ENCODE measurements at places on chromosomes 2 and 18. TPM values are rescaled to one million over a fixed set of nuclear protein-coding genes. Genes with fewer than 3 reads are reported as not detected.

LYPD1 gene
- polyA plus RNA-seq: 5.8 TPM

DNA sequence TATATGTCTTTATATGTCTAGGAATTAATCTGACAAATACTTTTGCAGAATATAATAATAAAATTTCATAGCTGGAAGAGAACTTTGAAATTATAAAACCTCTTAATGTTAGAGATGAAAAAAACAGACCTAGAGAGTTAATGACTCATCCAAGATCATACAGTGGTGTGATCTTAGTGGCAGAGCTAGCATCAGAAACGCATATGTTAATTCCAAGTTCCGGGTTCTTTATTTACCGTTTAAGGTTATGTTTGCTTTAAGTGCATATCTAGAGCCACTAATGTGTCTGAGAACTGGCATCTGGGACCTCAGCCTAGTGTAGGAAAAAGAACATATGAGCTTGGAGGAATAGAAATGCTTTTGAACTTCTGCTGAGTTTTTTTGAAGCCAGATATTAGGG is 24.3 kb downstream of the CERS6 start:
- no peak for DNase-seq

IRS1 gene
- polyA plus RNA-seq: 11.9 TPM

DOK6 gene
- 3.5 TPM for polyA plus RNA-seq

ZAP70 gene
- 3.4 TPM for polyA plus RNA-seq

- no peak for DNase-seq
Observed at GRCh38 chr2:62396880-62397279, 109.1 kb downstream of the TMEM17 start.

ELP2 gene
- 75.9 TPM for polyA plus RNA-seq

- DNase-seq: no peak
Observed at GRCh38 chr2:143841935-143842334, 678.0 kb downstream of the ZEB2 start.

DNA sequence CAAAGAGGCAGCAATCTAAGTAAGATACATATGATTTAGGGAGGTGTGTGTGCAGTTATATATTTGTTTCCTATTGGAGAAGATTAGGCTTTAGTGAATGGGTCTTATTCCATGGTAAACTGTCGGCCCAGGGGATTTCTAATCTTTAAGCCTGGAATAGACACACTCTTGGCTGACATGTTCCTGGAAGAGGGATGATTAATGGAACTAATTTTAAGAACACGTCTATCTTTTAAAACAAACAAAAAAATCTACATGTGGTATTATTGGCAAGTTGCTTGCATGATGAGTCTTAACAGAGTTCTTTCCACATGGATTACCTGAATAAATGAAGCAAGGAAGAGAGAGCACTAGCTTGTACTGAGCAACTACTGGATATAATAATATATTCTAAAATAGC is 114.2 kb upstream of the NT5C1B start:
- no peak for DNase-seq

GRCh38 chr2:95019572-95019971 is 5.9 kb upstream of the MAL start:
- no peak for DNase-seq

HOXD9 gene
- 7.6 TPM for polyA plus RNA-seq

COLEC12 gene
- 38.7 TPM for polyA plus RNA-seq

DNA sequence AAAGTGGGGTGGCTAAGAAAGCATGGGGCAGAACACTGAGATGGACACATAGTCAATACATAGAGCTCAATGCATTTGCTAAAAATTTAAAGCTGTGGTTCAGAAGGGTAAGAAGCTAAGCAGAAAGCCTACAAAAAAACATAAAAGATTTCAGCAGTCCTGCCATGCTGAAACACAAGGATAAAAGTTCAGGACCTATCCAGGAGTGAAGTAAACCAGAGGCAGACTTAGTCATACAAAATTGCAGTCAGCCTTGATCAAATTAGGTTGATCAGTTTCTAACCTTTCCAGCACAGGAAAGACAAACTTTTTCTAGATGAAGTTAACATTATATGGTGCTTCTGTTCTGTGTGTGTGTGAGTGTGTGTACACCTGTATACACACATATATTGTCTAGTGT is 120.8 kb upstream of the RBMS1 start:
- DNase-seq: no peak

ELOA2 gene
- not detected for polyA plus RNA-seq

LBH gene
- polyA plus RNA-seq: 17.4 TPM

DNA sequence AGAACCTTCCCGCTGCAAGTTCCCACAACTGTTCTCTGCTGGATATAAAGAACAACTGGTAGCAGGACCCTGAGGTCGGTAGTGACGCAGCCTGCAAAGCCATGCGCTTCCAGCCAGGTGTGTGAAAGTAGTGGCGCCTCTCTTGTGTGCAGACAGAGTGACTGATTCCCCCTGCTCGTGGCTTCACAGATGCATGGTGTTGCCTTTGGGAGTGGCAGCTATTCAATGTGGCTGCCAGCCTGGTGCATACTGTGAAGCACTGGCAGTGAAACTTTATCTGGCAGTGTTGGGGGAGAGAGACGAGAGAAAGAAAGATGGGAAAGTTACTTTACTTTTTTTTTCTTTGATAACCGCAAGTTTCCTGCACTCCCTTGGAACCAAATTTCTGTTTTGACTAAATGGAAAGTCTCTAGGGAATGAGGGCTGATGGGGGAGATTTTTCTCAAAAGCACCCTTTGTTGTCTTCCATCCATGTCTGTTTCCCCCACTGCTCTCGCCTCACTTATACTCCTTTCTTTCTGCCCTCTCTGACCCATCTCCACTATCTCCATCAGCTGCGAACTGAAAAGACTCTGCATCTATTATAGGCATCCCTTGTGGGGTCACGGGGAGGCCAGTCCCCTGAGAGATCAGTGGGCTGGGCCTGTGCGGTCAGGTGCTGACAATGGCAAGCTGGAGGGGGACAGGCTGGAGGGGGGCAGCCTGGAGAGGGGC is 90.0 kb upstream of the TNP1 start:
- DNase-seq: no peak

- no peak for DNase-seq
Observed at GRCh38 chr18:80126797-80127196, 17.7 kb downstream of the ADNP2 start.

TSPYL6 gene
- polyA plus RNA-seq: 0.10 TPM

GRCh38 chr2:105180491-105180972 is 61.0 kb upstream of the GPR45 start:
- no peak for DNase-seq

IMMT gene
- 77.6 TPM for polyA plus RNA-seq

SERPINB4 gene
- polyA plus RNA-seq: not detected

GRCh38 chr2:23659328-23659727 is 267.6 kb downstream of the ATAD2B start:
- DNase-seq: no peak

THADA gene
- polyA plus RNA-seq: 17.0 TPM

SPP2 gene
- not detected for polyA plus RNA-seq

DNA sequence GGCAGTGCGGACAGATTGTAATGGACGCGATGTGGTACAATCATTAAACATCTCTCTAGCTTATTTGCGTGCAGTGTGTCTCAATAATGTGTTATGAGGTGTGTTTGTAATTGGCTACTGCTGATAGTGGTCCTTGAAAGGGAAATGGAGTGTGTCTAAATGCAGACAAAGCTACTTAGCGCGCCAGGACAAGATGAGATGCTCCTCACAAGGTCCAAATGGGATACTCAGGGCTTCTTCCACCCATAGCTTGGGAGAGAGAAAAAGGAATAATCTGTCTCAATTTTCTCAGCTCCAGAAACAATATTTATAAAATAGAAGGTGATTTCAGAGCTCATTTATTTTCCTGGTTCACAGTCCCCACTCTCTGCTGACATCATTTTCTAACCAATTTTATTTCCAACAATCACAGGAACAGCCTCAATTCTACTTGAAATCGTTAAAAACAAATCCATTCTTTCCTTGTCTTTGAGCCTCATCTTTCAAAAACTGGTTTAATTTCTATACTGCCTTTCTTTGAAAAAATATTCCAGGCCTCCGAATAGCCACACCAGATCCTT is 28.5 kb downstream of the GALNT14 start:
- no peak for DNase-seq

DNA sequence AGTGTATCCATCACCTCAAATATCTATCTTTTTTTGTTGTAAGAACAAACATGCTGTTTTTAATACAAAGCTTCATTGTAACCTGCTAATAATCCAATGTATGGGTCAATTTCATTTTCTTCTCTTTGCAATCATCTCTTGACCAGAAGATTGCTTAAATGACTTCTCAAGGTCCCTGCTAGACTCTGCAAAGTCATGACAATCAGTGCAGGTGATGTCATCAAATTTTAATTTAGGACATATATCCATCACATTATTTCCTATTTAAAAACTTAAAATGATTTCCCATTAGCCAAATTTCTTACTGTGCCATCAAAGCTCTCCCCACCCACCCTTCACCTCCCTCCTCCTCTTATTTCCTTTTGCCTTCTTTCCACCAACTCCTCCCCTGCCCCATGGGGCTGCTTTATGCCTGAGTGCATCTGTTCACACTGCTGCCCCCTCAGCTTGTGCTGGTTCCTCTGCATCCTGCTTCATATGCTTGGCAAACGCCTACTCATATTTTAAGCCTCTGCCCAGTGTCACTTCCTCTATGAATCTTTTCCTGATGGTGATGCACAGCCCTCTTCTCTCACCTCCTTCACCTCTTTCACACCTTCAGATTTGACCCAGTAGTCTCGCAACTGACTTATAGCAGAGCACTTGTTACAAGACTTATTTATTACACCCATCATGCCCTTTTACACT is 20.3 kb downstream of the PLEK start:
- no peak for DNase-seq

- DNase-seq: no peak
Observed at GRCh38 chr2:63465633-63466032, 122.6 kb downstream of the WDPCP start.

DNA sequence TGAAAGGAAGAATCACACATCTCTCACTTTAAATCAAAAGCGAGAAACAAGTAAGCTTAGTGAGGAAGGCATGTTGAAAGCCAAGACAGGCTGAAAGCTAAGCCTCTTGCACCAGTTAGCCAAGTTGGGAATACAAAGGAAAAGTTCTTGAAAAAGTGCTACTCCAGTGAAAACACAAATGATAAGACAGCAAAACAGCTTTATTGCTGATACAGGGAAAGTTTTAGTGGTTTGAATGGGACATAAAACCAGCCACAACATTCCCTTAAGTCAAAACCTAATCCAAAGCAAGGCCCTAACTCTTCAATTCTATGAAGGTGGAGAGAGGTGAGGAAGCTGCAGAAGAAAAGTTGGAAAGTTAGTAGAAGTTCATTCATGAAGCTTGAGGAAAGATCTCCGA is 28.0 kb downstream of the LIMS1 start:
- no peak for DNase-seq

OTOS gene
- not detected for polyA plus RNA-seq

SKA1 gene
- polyA plus RNA-seq: 2.6 TPM

GRCh38 chr18:6406075-6406909 is 8.4 kb downstream of the L3MBTL4 start:
- DNase-seq: no peak

UGT1A3 gene
- not detected for polyA plus RNA-seq

GRCh38 chr18:37282386-37283037 is 283.1 kb downstream of the CELF4 start:
- no peak for DNase-seq

- no peak for DNase-seq
Observed at GRCh38 chr18:61734396-61734795, 158.4 kb downstream of the RNF152 start.

IL36A gene
- not detected for polyA plus RNA-seq

POTEJ gene
- polyA plus RNA-seq: 0.06 TPM

DNA sequence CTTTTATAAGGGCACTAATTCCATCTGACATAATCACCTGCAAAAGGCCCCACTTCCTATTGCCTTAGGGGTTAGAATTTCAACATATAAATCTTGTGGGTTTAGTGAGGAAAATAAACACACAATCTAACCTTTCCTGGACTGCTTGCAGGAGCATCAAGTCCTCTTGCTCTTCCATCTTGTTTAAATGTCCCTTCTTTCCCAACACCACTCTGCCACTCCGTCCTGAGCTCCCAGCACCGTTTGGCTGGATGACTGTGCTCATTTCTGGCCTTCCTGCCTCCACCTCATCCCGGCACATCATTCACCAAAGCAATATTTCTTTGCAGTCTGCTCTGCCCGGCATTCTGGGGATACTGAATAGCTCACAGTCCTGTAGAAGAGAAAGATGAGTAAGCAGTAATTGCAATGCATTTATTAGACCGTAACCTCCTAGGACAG is 247.8 kb downstream of the BCL2 start:
- no peak for DNase-seq

RHOB gene
- polyA plus RNA-seq: 119 TPM
